ENCODE measurements at places on chromosomes 16 and 17.

- no peak for DNase-seq
Measured at GRCh38 chr16:1790611-1791255, 2.8 kb downstream of the IGFALS start.

GRCh38 chr17:74437702-74438101 is 5.8 kb downstream of the GPRC5C start:
- no peak for DNase-seq

- no peak for DNase-seq
Measured at GRCh38 chr16:6803176-6803575, 529.5 kb upstream of the RBFOX1 start.

DNA sequence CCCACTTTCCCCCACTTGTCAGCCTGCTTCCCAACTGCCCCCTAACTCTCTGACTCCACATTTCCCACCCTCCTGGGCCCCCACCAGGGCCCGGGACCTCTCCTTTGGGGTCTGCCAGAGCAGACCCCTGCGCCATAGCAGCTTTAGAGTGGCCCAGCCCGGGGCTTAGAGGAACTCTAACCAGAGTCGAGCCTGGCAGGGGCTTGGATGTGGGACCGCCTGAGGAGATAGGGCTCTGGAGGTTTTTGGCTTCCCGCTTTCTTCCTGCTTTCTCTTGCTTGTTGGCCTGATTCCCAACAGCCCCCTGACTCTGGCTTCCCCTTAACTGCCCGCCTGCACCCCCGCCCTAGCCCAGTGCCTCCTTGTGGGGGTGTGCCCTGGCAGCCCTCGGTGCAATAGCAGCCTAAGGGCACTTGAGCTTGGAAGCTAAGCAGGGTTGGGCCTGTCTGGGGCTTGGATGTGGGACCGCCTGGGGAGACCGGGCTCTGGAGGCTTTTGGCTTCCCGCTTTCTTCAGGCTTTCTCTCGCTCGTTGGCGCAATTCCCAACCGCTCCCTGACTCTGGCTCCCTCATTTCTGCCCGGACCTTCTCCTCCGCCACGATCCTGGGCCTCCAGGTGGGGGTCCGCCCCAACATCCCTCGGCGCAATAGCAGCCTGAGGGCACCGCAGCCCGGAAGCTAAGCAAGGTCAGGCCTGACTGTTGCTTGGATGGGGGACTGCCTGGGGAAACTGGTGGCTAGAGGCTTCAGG is 2292.0 kb downstream of the TP53TG3F start:
- no peak for DNase-seq

DNA sequence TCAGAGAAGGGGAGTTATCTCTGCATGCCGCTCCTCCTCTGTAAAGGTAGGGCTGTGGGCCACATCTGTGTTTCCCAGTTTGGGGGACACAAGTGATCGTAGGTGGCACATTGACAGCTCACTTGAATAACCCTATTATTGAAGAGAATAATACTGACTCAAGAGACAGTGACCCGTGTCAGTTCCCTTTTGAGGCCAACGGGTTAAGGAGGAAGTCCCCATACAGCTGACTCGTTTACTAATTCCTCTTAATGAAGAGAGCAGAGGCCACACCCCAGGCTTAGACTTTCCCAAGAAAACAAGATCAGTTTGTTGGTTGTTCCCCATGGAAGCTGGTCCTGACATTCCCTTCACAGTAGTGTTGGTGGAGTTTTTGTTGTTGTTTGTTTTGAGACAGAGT is 33.0 kb downstream of the IL4R start:
- DNase-seq = no peak

DNA sequence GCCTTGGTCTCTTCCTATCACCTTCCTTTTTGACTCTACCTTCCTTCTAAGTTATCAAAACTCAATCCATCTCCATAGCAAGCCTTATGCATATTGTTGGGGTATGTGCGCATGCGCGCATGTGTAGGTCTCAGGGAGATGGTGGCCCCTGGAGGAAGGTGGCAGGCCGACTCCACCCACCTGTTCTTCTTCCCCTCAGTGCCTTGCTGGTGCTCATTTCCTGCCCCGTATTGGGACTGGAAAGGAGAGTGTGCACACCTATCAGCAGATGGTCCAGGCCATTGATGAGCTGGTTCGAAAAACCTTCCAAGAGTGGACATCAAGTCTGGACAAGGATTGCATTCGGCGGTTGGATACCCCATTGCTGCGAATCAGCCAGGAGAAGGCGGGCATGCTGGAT is 25.2 kb downstream of the DNAH2 start:
- DNase-seq = no peak

DNA sequence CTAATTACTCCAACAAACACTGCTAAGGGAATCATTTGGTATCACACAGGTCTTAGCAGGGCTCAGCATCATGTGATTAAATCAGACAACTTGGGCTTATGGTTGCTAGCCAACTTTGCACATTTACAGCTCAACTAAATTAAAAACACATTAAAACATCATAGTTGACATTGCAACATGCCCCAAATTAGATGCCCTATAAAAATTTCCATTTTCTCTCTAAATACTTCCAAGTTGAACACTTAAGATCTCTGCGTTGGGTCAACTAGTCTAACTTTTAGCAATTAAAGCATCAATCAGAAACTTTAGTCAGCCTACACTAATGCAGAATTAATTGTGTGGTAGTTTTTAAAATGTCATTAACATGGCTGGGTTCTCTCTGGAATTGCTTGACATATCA is 12.1 kb downstream of the DNAJC7 start:
- DNase-seq = no peak

GRCh38 chr16:69365901-69366300 is 14.3 kb upstream of the TMED6 start:
- no peak for DNase-seq

- no peak for DNase-seq
Measured at GRCh38 chr16:78562650-78563049, 463.2 kb downstream of the WWOX start.

GRCh38 chr17:63433746-63434591 is 12.1 kb downstream of the CYB561 start:
- no peak for DNase-seq

GRCh38 chr17:76682296-76682695 is 28.5 kb downstream of the MXRA7 start:
- DNase-seq = no peak

GRCh38 chr17:74125156-74125555 is 78.3 kb upstream of the RPL38 start:
- no peak for DNase-seq

DNA sequence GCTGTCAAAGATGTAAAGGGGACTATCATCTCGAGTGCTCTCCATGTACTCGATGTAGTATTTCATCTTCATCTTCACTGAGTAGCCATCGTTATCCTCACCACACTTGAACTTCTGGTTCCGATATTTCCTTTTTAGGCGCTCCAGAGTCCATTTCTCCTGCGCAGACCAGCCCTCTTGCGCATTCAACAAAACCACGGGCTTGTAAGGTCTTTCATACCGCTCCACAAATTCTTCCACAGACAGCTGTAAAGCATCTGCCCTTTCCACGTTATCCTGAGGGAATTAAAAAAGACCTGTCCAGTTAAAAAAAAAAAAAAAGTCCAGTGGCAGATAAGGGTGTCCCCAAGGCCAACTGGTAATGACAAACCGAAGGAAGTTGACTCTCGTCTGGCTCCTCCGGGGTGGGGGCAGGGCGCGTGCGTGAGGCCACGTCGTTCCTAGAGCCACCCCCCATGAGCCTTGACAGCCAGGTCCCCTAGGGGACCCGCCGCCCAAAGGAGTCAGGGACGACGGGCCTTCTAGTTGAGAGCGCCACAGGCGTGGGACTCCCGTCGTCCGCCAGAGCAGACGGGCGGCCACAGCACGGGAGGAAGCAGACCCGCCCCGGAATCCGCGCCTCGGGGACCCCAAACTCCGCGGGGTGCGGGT is 701 bp downstream of the JMJD6 start:
- no peak for DNase-seq

DNA sequence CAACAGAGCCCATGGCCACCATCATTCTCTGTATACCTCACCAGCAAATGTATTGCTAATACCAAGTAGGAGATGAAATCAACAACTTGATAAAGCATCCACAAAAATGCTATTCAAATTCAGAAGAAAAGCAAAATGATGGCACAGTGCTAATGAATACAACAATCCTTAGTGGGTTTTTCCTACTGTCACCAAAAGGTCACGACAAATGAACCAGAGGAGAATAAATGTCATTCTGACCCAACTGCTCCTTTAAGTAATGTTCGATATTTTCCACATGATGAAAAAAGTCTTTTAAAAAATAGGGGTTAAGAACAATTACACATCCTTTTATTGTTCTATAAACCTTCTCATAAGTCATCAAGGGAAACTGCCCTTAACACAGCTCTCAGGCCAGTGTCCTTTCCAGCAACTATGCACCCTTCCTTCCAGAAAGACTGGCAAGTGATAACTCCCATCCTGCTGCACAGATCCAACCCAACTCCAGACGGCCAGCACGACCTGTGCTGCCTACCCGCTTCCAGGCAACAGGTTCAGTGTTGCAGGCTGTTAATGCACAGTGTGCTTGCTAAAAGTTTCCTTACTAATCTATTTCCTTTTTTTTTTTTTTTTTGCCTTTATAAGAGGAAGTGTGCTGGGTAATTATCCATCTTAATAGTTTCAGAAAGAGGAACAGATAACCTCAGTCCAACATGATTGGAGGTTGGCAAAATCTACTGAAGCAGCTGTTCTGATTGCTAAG is 15.4 kb downstream of the FBXO31 start:
- no peak for DNase-seq

- no peak for DNase-seq
Measured at GRCh38 chr16:64361753-64362152, 760.1 kb downstream of the CDH11 start.

DNA sequence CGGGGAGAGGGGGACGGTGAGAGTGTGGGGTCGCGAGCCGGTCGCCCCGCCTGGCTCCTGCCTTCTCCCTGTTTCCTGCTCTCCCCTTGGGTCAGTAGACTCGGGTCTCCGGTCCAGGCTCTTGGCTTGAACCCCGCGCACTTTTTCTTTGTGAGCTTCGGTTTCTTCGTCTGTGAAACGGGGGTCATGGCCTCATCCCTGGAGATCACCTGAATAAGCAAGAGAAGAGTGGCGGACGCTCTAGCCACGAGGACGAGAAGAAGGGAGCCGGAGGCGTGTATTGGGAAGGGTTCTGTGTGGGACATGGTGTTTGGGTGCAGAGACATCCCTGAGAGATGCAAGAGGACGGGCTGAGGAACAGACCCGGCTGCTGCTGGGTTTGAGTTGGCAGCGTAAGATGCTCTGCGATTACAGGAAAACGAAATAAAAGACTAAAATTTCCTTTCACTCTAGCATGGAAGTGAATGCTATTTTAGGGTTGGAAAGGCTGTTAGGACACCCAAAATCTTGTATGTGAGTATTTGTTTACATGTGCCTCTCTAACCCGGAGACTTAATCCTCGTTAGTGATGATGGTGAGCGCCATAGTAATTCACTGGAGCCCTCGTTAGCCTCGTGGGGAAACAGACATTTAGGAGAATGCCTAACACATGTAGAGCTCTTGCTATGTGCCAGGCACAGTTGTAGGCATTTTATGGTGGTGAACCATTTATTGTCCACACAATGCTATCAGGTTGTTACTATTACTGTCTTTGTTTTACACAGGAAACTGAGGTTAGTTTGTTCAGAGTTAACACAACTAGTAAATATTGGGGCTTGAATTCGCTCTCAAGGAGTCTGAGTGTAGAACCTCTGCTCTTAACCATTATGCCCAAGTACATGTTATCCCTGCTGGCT is 646 bp downstream of the KIF22 start:
- DNase-seq = no peak

DNA sequence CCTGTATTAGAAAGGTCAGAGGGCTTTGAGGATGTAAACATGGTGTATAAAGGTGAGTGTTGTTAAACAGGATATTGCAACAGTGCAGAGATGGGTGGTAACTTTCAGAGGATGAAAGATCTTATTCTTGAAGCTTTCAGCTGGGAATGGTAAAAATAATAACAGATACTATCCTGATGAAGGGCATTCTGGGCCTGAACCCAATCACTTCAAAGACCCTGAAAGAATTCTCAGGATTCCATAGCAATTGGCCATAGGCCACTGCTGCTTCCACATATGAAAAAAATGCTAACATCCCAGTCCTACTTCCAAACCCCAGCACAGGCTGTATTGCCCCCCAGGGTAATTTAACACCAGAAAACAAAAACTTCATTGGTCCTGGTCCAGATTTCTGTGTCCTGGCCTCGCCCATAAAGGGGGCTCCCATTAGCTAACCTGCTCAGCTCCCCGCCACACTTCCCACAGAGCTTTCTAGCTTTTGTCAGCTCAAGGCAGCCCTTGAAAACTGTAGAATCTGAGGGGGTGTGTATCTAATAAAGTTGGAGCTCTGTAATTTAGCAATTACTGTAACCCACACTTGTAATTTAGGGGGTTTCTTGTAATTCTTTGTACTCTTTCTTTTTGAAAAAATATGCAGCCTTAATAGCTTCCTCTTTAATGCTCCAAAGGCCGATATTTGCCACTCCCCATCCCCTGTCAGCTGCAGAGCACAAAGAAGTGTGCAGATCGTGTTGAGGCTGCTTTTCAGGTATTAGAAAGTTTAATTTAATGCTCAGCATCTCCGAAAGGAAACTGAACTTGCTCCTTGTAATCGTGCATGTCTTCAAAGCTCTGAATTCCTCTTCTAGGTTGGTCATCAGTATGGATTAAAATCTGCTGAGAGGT is 371.5 kb downstream of the SEC14L1 start:
- DNase-seq = no peak

GRCh38 chr17:19718613-19719354 is 2.4 kb upstream of the SLC47A2 start:
- DNase-seq = no peak

GRCh38 chr17:76207275-76208059 is 32.8 kb downstream of the RNF157 start:
- no peak for DNase-seq

DNA sequence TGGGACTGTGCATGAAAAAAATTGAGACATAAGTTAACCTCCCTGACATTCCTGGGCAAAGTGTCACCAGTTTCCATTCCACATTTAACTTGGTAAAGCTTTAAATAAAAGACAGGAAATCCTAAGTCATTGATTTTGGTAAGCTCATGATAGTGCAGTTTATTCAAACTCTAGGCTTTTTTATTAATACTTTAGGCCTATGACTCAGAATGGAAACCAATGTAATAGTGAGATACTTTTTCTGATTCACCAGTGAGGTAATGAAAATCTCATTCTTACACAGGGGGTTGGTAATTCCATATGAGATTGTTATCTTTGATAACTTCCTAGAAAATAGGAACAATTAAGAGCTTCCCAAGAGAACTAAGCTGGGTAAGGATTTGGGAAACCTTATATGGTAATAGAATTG is 91.1 kb downstream of the NLK start:
- no peak for DNase-seq

DNA sequence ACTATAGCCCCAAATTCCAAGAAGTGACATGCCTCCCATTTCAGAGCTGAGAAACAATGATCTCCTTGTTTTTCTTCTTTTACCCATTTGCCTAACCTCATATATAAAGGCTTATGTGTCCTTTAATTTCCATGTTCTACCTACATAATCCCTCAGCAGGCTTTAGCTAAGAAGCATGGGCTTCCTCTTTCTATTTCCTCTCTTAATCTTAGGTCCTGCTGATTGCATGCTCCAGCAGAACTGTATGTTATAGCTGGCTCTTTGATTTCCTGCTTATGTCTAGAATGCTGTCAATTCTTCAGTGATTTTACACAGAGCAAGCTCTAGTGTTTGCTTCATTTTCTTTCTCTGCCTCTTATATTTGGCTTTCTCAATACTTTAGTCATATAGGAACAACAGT is 151.7 kb upstream of the COX10 start:
- DNase-seq = no peak
